ENCODE measurements at places on chromosomes 1 and 21.

- no peak for DNase-seq
These were observed 1494.8 kb downstream of the KCNT2 start for GRCh38 chr1:195113471-195113870.

DNA sequence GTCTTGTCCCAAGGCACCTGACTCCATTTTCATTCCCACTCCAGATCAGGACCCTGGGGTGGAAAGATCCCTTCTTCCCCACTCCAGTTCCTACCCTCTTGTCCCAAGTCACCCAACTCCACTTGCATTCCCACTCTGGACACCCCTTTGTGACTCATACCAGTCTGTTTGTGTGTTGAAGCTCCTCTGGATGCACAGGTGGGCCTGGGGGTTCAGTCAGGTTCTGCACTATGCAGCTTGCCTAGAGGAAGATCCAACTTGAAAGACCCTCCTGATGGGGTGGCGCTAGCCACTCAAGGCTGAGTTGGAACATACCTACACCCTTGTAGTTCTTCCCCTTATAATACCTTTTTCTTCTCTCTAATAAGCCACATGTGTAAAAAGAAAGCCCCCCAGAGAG lies 9.8 kb upstream of the ANKRD35 start:
- DNase-seq = no peak

DNA sequence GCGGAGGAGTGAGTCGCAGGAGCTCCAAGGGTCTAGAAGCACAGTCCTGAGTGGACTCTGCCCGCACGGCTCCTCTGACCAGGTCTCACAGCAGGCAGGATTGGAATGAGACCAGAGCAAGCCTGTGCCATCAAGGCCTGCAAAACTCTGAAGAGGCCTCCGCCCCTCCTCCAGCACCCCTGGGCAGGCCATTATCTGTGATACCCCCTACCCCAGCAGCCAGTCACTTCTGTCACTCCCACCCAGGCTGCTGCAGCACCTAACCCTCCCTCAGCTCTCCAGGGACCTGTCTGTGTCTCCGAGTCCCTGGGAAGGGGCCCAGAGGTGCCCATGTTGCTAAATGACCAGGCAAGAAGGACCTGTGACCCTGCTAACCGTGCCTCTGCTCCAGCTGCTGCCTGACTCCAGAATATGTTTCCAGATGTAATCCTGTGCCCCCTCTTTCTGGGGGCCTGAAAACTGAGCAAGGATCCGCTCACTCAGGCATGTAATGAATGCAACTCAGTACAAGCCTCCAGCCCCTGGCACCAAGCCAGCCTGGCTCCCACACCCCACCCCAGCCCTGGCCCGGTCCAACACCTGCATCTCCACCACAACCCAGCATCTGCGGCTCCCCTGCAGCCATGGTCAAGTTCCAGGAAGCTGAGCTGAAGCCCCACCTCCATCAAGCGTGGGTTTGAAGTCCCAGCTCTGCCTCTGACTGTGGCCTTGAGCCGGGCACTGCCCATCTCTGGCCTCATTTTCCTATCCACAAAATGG lies 22.1 kb upstream of the COL16A1 start:
- no peak for DNase-seq

GRCh38 chr1:52002038-52002917 lies 11.8 kb upstream of the RAB3B start:
- peak; percentile 78 for DNase-seq

- no peak for DNase-seq
These were observed 9.1 kb upstream of the IRF2BP2 start for GRCh38 chr1:234619071-234619480.

- no peak for DNase-seq
These were observed 68.7 kb downstream of the KCTD3 start for GRCh38 chr1:215635827-215636226.

GRCh38 chr1:36342426-36343185 lies 19.2 kb upstream of the EVA1B start:
- DNase-seq = no peak

DNA sequence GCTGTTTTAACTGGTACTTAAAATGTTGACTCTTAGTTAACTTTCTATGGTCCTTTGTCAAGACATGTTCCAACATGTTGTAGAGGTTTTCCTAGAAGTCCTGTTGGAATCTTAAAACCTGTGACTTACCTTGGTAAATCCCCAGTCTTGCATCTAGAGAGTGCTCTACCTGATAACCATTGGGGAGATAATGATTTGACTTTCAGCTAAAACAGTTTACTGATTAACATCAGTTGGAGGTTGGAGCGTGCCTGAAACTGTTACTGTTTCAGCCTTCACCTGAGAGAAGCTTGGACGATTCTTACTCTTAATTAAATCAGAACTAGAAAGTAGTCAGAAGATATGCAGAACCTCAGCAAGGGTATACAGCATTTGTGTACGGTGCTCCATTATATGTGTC lies 8.8 kb downstream of the MDM4 start:
- no peak for DNase-seq

GRCh38 chr1:20134995-20135394 lies 4.1 kb upstream of the PLA2G2F start:
- no peak for DNase-seq

GRCh38 chr1:90763506-90763905 lies 46.4 kb upstream of the BARHL2 start:
- no peak for DNase-seq
